ENCODE measurements at places on chromosomes 6 and 20. TPM values are rescaled to one million over a fixed set of nuclear protein-coding genes. Genes with fewer than 3 reads are reported as not detected.

SGK2 gene
- 0.38 TPM for total RNA-seq

NFATC2 gene
- total RNA-seq: 33.2 TPM

MYMX gene
- total RNA-seq: not detected

FRS3 gene
- 5.4 TPM for total RNA-seq

PRR18 gene
- not detected for total RNA-seq

CST3 gene
- total RNA-seq: 21.8 TPM

NRSN1 gene
- total RNA-seq: not detected

CDH22 gene
- not detected for total RNA-seq

ELOVL2 gene
- total RNA-seq: not detected

ZNF311 gene
- total RNA-seq: 0.31 TPM

GJA10 gene
- not detected for total RNA-seq

THEMIS gene
- 25.0 TPM for total RNA-seq

UBD gene
- not detected for total RNA-seq

BRPF3 gene
- 39.0 TPM for total RNA-seq

SIRPD gene
- 0.28 TPM for total RNA-seq

TFAP2D gene
- not detected for total RNA-seq

OR2J3 gene
- not detected for total RNA-seq

All from CD4-positive, alpha-beta T cell (primary cell).